Activated CD4-positive, alpha-beta T cell treated with anti-CD3 and anti-CD28 coated beads, Interleukin-2, amount 10 ng/mL, durations not matched to agents 24 days and 14 days (primary cell): ENCODE measurements at places on chromosomes 5 and 9. TPM values are rescaled to one million over a fixed set of nuclear protein-coding genes. Genes with fewer than 3 reads are reported as not detected.

DNA sequence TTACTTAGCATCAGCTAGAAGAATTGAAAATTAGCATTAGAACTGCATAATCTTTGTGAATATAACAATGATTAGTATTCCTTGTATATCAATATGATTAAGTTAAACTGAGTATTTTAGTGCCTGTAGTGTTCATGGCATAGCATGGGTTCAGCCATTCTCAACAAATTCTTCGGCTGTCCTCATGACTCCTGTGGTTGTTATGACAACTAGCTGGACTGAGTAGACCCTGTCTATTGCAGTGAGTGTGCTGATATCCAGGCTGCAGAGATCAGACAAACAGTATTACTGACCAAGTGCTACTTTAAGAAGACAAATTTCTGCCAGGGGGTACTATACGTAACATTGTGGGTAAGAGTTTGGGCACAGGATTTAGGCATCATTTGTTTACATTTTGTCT lies 125.9 kb downstream of the NUDT12 start:
- H3K36me3 ChIP-seq = no peaks in the 10 kb centered on the region
- no peak for DNase-seq
- no peak overlapping the region for H3K27ac ChIP-seq

Gene SOHLH1
- not detected in 2 replicates for total RNA-seq

- no peak for DNase-seq
- peaks cover 2% of the 10 kb centered on the region for H3K4me1 ChIP-seq
- no peak overlapping the region for H3K27ac ChIP-seq
Measured at GRCh38 chr5:150309886-150310239, 7.2 kb upstream of the ARSI start.

Gene PCDHGB7
- total RNA-seq = 0.12 and 0.17 TPM in 2 replicates

Gene SCAMP1
- 20.8 and 23.1 TPM in 2 replicates for total RNA-seq

Gene PCDHB12
- total RNA-seq = not detected in 2 replicates

Gene OTULIN
- 52.5 and 62.1 TPM in 2 replicates for total RNA-seq

Gene IFNB1
- total RNA-seq = not detected in 2 replicates

Gene LRRC26
- not detected in 2 replicates for total RNA-seq
